Neuronal stem cell (in vitro differentiated cells): ENCODE measurements at places on chromosomes 5 and 9.

DNA sequence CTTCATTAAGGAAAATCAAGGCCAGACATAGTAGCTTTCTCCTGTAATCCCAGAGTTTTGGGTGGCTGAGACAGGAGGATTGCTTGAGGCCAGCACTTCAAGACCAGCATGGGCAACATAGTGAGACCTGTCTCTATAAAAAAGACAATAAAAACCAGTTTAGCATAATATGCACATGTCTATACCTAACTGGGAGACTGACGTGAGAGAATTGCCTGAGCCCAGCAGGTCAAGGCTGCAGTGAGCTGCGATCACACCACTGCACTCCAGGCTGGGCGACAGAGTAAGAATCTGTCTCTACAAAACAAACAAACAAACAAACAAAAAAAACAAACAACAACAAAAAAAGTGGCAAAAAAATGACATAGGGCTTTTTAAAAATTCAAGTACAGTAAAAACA is 820.8 kb downstream of the MTRR start:
- DNase-seq = no peak

DNA sequence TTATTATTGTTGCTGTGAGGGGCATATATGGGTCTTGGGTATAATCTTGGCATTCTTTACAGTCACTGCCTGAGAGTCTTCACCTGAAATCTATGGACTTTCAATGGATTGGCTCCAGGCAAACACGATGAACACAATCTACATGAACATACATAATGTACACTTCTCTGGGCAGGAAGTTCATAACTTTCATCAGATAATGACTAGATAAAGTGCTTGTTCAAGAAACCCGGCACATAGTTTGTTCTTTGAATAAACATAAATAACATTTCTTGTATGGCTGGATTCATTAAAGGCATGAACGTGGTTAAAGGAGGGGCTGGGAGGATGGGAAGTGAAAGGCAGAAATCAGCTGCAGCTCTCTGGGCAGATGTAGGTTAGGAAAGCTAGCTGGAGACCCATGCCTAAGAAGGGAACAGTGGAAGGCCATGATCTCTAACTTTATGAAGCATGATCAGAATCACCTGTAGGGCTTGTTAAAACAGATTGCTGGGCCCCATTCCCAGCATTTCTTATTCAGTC is 306.9 kb upstream of the EFNA5 start:
- DNase-seq = no peak

- no peak for DNase-seq
These were observed 434.7 kb upstream of the ZNF608 start for GRCh38 chr5:125181159-125181558.

GRCh38 chr5:115465431-115465830 is 79.1 kb downstream of the FEM1C start:
- DNase-seq = no peak

GRCh38 chr5:132000241-132000490 is 11.3 kb downstream of the ACSL6 start:
- DNase-seq = no peak

DNA sequence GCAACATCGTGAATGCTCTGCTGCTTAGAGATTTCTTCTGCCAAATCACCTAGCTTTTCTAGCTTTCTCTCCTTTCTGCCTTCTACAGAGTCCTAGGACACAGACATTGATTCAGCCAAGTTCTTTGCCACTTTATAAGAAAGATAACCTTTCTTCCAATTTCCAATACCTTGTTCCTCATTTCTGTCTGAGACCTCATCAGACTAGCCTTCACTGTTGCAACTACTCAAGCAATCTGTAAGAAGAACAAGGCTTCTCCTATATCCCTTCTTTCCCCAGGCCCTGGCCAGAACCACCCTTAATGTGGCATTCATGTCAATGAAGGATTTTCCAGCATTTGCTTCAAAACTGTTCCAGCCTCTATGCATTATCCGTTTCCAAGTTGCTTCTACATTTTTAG is 24.3 kb downstream of the FBXO10 start:
- DNase-seq = no peak

- no peak for DNase-seq
These were observed 4.1 kb downstream of the SAPCD2 start for GRCh38 chr9:137066096-137066861.

- DNase-seq = no peak
These were observed 242.6 kb upstream of the MVB12B start for GRCh38 chr9:126084008-126084407.

DNA sequence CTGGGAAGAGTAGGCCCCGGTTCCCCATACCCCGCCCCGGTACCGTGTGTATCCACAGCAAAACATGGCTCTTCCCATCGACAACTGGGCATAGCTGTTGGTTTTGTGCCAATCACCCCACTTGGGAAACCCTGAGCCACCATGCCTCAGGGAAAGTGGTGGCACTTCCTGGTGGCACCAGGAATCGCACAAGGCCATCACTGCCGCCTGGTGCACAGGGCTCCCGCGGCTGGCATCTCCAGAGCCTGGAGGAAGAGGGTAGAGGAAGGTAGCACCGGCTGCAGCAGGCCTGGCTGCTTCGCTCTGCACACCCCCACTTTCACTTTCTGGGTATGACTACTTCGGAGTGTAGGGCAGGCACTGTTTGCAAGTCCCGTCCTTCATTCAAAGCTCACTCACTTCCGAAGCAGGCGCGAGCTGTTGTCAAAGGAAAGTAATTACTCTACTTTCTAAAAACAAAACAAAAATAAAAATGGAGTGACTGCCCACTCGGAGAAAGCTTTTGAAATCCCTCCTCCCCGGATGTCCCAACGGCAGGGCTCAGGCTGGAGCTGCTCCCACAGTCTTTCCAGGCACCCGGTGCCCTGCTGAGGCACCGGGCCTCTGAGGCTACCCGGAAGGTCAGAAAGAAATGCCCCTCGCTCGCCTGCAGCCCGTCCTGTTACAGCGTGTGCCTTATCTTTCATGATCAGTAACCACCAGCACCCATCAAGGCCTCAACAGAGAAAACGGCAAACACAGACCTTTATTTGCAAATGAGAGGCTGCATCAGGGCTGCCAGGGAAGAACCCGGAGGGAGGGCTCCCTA is 2.0 kb downstream of the BRD3 start:
- no peak for DNase-seq

DNA sequence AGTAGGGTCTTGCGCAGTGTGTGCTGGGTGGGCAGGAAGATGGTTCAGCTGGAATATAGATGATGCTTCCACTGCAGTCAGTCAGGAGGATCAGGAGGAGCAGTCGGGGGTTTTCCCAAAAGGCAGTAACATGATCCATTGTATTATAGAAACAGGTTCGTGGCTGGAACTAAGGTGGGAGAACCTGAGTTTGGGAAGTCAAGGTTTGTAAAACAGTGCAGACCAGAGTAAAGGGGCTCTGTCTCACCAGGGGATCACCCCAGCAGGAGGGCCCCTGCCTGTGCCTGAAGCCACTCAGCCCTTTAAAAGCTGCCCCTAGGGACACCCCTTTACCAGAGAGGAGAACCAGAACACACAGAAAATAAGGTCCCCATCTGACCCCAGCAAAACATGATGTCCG is 213.4 kb downstream of the AUH start:
- no peak for DNase-seq

DNA sequence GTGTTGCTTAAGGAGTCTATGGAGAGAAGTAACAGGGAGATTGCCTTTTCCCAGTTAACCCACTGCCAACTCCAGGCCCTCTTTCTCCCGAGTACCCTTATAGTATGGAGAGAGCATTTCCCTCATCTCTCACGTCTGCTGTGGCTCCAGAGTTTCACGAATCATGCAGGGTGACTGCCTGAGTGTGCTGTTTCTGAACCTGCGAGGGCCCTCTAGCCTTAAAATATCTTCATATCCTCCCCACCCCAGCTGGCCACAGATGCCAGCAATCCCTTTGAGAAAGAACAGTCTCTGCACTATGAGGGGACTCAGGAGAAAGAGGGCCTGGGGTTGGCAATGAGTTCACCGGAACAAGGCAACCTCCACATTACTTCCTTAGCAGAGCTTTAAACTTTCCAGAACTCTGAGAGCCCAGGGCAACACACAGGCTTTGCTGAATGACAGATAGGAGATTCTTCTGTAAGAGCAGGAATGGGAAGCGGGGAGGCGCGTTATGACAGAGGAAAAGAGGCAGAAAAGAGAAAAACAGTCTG is 81.6 kb upstream of the ANKH start:
- DNase-seq = no peak

GRCh38 chr5:95962785-95963184 is 1.1 kb upstream of the ELL2 start:
- no peak for DNase-seq

DNA sequence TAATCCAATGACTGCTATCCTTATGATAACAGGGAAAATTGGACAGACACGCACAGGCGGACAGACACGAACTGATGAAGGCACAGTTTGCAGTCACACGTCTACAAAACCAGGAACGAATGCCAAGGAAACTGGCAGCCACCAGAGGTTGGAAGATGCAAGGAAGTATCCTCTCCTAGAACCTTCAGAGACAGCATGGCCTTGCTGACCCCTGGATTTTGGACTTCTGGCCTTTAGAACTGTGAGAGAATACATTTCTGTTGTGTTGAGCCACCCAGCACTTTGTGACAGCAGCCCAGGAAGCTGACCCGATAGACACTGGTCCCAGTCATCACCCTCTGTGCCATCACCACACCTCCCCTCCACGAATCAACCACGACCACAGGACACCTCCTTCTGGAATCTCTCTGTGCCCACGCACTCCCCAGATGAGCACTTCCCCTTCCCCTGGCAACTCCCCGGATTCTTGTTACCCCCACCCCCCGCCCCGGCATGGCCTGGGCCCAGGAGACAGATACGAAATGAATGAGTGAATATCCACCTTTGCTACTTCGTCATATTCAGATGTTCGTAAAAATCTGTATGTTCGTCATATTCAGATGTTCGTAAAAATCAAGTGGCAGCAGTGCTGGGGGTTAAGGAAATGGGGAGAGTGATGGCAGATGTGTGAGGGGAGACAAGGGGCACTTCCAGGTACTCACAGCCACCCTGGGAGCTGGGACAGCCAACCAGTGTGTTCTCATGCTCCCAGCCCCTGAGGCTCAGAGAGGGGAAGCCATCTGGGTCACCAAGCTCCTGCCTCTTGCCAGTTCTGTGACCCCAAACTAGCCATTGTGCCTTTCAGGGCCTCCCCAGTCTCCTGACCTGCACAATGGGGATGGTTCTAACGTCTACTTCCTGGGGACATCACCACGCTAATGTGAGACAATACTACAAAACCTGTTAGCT is 18.5 kb downstream of the GBGT1 start:
- DNase-seq = no peak

- DNase-seq = no peak
These were observed 83.5 kb upstream of the SEMA6A start for GRCh38 chr5:116658141-116658540.

DNA sequence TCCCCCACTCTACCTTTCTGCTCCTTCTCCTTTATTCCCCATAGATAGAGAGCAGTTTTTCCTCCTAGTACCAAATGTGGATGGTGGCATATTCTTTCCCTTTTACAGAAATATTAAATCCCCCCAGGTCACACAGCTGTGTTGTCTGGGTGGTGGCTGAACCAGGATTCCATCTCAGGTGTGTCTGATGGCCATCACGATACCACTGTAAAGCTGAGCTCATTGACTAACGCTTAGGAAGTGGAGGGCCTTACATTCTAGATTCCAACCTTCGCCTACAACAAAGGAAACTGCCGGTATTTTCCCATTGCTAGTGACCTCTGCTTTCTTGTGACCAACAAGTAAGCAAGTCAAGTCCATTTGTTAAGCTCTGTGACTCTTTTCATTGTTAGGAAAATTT is 131.9 kb upstream of the KLF4 start:
- DNase-seq = no peak

GRCh38 chr5:163623986-163624385 is 118.6 kb downstream of the MAT2B start:
- no peak for DNase-seq

DNA sequence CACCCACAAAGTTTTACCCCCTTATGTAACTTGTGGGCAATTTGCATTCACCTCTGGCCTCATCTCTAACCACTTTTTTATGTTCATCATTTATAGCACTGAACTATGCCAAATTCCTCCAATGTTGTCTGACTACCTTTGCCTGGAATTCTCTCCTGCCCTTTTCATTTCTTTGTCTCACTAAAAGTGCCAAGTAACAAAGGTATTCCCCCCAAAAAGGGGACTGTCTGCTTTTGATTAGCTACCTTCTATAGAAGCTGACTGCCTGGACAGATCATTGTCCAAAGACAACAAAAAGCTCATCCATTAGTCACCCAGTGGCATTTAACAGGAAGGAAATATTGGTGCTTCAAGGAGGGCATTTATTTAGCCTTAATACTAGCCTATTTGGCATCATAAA is 189.9 kb upstream of the VCAN start:
- peak; percentile 9 for DNase-seq

GRCh38 chr9:37046683-37047082 is 12.6 kb upstream of the PAX5 start:
- no peak for DNase-seq

- no peak for DNase-seq
These were observed 8.2 kb downstream of the RAPGEF1 start for GRCh38 chr9:131731644-131732043.

DNA sequence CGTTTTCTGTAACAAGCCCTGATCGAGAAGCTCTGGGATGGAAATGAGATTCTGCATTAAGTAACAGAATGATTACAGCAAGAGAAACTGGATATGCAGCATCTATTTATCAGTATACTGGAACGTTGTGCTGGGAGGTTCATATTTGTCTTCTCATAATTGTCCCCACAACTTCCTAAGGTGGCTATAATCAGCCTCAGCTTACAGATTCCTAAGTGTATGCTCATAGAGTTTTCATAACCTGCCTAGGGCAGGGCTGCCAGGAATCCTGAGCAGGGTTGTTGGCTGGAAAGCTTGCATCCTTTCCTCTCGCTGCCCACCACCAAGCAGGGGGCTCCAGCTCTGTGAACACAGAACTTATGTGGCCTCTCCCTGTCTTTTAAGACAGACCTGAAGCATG is 70.2 kb downstream of the FNBP1 start:
- DNase-seq = no peak

GRCh38 chr9:78115073-78115472 is 83.5 kb upstream of the GNAQ start:
- no peak for DNase-seq

DNA sequence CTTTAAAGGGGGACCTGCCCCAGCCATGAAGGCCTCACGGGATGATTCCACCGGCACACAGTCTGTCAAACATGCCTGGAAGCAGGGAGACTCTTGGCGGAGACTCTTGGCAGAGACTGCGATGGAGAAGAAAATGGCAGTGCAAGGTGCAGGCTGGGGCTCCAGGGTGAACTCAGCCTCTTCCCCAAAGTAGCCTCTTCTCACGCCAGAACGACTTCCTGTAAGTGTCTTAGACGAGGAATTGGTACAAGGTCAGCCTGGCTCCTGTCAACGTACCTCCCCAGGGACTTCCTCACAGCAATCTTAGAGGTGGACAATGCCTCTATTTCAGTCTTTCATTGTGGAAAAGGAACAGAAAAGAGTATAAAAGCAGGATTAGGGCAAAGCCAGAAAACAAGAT is 109.3 kb downstream of the UGCG start:
- DNase-seq = no peak

GRCh38 chr9:73155377-73155776 is 3.7 kb downstream of the ANXA1 start:
- no peak for DNase-seq

DNA sequence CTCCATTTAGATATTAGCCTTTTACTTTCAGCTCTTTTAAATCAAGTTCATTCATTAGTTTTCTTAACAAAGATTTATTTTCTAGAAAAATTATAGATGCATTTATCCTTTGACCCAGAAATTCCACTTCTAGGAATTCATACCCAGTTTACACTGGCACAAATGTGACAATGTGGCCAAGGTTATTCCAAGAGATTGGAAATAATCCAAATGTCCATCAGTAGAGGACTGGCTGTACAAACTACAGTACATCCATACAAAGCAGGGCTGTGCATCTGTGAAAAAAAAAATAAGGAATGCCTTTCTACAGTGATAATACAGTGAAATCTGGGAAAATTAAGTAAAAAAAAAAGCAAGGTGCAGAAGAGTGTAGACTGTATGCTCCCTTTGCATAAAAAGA is 149.2 kb downstream of the GABBR2 start:
- DNase-seq = no peak
